ENCODE measurements at places on chromosomes 6 and 20.

DNA sequence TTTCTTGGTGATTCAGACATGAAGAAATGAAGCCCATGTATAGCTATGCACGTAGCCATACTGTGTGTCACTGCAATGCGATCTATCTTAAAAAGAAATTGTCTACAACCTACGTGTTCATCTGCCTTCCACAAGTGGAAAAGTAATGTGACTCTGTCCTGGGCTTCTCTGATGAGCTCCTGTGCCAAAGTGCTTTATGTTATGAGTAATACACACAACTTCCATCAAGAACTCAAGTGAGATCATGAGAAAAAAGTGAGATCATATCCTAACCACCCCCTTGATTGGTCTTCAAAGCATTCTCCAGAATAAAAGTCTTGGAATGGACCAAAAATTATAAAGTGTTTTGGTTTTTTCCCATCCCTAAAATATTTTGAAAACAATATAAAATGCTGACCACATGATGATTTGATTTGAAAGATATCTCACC, 114.3 kb downstream of the DST start:
- no peak for DNase-seq

- no peak for DNase-seq
Observed at GRCh38 chr6:53581856-53582255, 37.0 kb upstream of the GCLC start.

GRCh38 chr6:62229231-62229630, 56.8 kb downstream of the KHDRBS2 start:
- no peak for DNase-seq

- DNase-seq: no peak
Observed at GRCh38 chr6:90490030-90490716, 96.7 kb downstream of the MAP3K7 start.

DNA sequence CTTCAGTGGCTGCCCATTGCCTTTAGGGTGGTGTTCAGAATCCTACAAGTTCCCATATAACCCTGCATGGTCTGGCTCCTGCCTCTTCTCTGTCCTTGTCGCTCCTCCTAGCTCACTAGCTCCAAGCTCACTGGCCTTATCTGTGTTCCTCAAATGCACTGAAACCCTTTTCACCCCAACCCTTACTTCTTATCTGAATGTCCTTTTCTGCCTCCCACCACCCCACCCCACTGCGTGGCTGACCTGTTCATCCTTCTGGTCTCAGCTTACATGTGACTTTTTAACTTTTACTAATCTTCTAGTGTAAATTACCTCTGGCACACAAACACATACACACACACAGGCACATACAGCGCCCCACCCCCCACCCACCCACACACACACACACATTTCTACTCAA, 41.0 kb upstream of the GLP1R start:
- DNase-seq: no peak

GRCh38 chr6:118935978-118936703, 1.2 kb upstream of the MCM9 start:
- DNase-seq: no peak

DNA sequence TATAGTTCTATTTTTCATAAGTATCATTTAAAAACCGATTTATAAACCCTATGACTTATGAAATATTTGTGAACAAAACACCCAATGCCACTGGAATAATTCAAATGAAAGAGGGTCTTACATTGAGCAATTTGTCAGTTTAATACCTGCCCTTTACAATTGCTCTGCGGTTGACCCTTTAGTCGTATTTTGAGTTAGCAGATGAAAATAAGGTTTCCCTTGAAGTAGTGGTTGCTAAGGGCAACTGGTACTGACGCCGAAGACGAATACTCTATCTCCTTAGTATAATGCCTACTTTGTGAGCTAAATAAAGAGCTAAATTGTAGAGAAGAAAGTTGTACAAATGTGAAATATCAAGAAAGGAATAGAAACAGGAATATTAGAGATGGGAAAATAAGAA, 69.4 kb downstream of the KCNQ5 start:
- no peak for DNase-seq

DNA sequence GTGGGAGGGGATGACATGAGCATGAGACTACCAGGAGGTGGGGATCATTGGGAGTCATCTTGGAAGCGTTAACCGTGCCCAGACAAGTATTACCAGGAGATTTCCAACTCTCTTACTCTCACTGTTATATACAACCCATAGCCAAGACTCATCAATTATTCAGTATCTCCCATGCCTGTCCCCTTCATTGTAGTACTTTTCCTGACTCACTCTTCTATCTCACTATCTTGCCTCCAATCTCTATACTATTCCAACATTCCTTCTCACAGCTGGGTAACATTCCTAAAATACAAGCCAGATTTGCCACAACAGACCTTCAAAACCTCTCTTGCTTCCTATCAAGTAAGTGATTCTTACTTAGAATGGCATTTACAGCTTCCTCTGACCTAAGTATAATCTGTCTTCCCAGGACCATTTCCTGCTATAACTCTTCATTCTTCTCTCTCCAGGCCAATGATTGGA, 226.3 kb upstream of the SMLR1 start:
- no peak for DNase-seq

GRCh38 chr20:916125-916799, at the start of gene ANGPT4:
TSS of gene ANGPT4 (minus strand) at chr20:916334. CDS start at chr20:916214, 120 bp downstream.
- DNase-seq: no peak

- no peak for DNase-seq
Observed at GRCh38 chr6:57262901-57263694, 41.0 kb upstream of the RAB23 start.

DNA sequence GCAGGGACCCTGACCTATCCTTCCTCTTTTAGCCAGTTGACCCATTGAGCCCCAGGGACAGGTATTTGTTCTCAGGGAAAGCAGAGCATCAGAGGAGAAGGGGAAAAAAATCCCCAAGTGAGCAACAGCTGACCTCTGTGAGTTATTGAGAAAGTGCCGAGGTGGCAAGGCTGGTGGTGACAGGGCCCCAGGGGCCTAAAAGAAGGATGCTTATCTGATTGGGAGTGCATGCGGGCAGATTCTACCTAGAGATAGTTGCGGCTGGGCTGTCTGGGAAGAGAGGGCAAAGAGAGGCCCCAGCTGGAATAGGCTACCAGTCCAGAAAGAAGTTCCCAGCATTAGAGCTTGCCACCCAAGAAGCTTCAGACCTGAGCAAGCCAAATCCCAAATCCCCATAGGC, 26.5 kb upstream of the MAFB start:
- no peak for DNase-seq

- peak; percentile 74 for DNase-seq
Observed at GRCh38 chr20:45450097-45450818, 19.3 kb upstream of the WFDC2 start.

DNA sequence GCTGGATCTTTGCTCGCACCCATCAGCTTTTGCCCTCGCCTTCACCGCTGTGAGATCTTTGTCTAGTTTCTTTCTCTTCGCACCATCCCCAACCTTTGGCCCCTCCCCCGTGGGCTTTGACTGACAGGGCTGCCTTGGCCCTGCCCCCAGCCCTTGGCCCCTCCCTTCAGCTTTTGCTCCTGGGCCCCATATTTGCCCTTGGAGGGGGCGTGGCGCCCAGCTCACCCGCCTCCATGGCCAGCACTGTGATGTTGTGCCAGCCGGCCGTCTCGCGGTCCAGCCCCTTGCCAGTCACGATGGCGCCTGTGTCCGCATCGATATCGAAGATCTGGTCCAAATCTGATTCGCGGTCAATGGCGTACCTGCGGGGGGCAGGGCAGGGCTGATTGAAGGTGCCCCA, 81.1 kb downstream of the CD40 start:
- DNase-seq: no peak

GRCh38 chr6:166957087-166957804, 896 bp upstream of the RNASET2 start:
- DNase-seq: peak; percentile 89

GRCh38 chr20:38021087-38021772, 12.0 kb downstream of the TTI1 start:
- no peak for DNase-seq

GRCh38 chr6:69917834-69918233, 51.5 kb downstream of the COL19A1 start:
- no peak for DNase-seq

DNA sequence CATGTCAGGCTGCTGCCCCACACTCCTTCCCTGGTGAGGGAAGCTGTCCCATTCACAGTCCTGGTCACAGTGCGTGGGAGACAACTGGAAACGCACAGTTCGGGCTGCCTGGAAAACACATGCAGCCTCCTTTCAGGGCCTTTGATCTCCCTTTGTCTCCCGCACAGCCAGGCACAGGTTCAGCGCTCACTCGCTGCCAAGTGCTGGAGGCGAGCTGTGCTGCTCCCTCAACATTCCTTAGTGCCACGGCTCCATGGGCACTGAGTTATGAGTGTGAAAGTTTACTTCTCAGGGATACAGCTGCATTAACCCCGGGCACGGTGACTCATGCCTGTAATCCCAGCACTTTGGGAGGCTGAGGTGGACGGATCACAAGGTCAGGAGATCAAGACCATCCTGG, 9.1 kb downstream of the YTHDF1 start:
- no peak for DNase-seq

GRCh38 chr6:37934276-37934675, 114.7 kb downstream of the ZFAND3 start:
- no peak for DNase-seq

DNA sequence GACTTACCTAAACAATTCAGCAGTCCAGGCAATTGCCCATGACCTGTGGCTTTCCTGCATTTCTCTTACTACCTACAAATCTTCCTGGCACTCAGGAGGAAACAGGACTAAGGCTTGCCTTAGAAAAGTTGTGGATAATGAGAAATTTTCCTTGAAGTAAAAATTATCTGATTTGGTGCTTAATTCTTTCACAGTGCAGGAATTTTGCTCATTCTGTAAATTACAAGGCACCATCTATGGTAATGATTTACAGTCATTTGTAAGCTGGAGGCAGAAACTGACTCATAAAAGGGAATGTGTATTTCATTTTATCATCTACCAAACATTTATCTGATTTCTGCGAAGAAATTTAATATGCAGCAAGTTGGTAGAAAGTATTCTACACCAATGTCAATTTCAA, 211.5 kb upstream of the FKBP1C start:
- no peak for DNase-seq

DNA sequence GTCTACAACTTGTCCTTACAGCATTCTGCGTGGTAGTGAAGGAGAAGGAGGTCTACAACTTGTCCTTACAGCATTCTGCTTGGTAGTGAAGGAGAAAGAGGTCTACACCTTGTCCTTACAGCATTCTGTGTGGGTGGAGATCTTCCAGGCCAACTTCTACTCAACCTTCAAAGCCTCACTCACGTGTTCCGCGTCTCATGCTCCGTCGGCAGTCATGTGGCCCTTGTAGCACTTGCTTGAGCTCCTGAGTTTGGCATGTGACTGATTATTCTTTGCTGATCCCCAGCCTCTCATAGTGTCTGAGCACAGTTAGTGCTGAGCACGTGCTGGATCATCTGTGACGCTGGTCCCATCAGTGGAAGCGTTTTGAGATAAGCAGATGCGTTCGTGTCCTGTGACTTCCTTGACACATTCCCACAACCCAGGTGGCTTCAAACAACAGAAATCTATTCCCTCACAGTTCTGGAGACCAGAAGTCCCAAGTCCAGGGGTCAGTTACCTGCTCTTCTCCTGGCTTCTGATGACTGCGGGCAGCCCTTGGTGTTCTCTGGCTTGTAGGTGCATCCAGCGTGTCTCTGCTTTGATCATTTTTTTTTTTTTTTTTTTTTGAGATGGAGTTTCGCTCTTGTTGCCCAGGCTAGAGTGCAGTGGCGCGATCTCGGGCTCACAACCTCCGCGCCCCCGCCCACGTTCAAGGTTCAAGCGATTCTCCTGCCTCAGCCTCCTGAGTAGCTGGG, 2.6 kb downstream of the SS18L1 start:
- no peak for DNase-seq

- DNase-seq: no peak
Observed at GRCh38 chr6:74705451-74705850, 500.4 kb downstream of the COL12A1 start.

DNA sequence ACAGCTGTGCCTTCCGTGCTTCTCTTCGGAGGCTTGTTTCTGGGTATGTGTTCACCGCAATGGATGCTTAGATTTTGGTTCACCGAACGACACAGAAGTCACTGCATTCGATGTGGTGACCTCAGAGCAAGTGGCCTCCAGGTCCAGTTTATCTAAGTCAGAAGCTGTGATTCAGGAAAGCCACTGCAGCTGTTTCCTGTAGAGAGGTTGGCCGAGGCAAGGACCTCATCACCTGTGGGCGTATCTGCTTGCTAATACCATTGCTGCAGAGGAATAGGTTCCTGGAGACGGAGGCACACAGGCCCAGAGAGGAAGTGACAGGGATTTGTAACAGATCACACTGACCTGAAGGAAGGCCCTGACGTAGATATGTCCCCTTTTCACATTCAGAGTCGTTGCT, 82.7 kb downstream of the FARS2 start:
- no peak for DNase-seq

GRCh38 chr6:85865420-85866369, 223.0 kb upstream of the SYNCRIP start:
- DNase-seq: no peak

GRCh38 chr20:53922901-53923314, 147.5 kb downstream of the BCAS1 start:
- no peak for DNase-seq

- DNase-seq: no peak
Observed at GRCh38 chr6:159916752-159917151, 26.0 kb downstream of the MAS1 start.

- DNase-seq: no peak
Observed at GRCh38 chr6:35719830-35720733, 16.8 kb upstream of the ARMC12 start.

GRCh38 chr6:147234685-147235084, 30.5 kb downstream of the STXBP5 start:
- no peak for DNase-seq

DNA sequence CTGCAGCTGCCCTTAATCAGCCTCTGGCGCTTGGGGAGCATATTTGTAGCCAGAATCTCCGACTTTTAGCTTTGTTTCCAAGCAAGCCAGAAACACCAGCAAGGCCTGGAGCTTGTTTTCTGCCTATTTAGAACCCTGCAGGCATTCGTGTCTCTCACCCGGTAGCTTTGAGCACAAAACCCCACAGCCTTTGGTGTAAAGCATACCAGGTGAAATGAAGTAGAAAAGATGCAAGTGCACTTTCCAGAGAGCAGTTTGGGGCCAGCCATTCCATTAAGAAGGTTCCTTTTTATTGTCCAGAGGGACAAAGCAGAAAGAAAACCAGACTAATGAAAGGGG, 736 bp downstream of the FAM217B start:
- DNase-seq: no peak

DNA sequence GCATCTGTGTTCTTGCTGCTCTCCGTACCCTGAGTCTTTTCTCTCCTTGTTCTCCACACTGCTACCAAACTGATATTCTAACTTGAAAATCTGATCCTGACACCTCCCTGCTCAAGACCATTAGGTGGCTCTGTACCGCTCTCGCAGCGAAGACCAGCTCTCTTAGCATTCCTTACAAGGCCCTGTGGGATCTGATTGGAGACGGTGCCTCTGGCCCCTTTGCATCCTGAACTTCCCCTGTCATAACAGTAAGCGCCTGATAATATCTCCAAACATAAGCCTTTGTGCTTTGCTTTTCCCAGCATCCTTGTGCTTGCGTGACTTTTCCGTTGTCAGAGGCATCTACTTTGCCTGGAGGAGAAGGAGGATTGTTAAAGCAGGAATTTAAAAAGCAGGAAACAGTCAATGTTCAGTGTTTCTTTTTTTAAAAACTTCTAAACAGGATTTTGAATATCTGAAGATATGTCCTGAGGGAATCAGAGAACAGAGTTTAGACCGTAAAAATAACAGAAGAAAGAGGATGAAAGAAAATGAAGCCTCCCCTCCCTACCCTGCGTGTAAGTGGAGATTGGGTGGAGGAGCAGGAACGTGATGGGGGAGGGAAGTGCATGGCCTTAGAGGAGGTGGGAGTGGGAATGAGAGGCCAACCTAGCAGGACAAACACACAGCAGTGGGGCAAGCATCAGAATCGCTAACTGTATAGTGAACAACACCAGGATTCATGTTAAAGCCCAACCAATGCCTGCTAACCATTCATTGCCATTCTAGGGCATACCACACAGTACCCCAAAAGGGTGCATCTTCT, 89.2 kb upstream of the STMND1 start:
- no peak for DNase-seq
